Endothelial cell of umbilical vein (primary cell): ENCODE measurements at places on chromosomes 6 and 20.

- no peak for DNase-seq
These were observed 9.2 kb downstream of the SLCO4A1 start for GRCh38 chr20:62651285-62652021.

DNA sequence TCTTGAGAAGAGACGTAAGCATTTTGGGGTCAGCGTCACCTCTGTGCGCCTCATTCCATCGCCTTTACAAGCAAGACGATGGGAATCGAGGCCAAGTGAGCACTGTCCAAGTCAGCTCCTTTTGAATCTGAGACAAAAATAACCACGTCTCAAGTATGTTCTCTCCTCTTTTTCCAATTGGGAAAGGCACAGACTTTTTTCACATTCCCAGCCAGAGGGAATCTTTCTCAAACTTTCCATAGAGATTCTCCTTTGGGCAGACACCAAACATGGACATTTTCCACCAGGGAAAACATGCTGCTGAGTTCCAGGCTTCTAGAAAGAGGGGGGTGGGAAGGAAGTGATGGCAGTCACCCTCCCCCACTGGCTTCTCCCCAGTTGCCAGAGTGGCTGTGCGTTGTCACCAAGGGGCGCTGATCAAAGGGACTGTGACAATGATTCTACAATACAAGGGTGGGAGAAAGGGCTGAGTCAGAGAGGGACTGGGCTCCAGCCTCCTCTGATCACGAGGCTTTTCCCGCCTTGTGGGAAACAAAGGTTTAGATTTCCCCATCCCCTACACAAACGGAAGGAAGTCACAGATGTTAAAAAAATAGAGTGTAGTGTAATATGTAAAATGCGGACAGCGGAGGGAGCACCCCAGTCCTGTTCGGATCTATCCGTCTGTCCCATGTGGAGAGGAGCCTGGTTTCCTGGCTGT is 281.9 kb upstream of the RNF24 start:
- DNase-seq, result no peak

- DNase-seq, result no peak
These were observed 7.3 kb upstream of the ENTPD6 start for GRCh38 chr20:25188218-25188617.

GRCh38 chr6:130749402-130749801 is 77.8 kb upstream of the SMLR1 start:
- no peak for DNase-seq

- no peak for DNase-seq
These were observed 96.2 kb upstream of the MAP7 start for GRCh38 chr6:136646377-136646776.
